Fibroblast of the aortic adventitia (primary cell): ENCODE measurements at places on chromosomes 4 and X. TPM values are rescaled to one million over a fixed set of nuclear protein-coding genes. Genes with fewer than 3 reads are reported as not detected.

MAGEC2 gene
- 0.09 TPM in 1 of 2 replicates, not detected in the other for total RNA-seq

PRSS12 gene
- total RNA-seq, result 4.7 and 27.1 TPM in 2 replicates

GUF1 gene
- total RNA-seq, result 21.9 and 28.5 TPM in 2 replicates

H2BW2 gene
- not detected in 2 replicates for total RNA-seq

IL2 gene
- not detected in 2 replicates for total RNA-seq

MID2 gene
- total RNA-seq, result 5.1 and 14.6 TPM in 2 replicates

ABHD18 gene
- 2.9 and 6.0 TPM in 2 replicates for total RNA-seq

GAGE12F gene
- not detected in 2 replicates for total RNA-seq

TBC1D14 gene
- 34.0 and 65.1 TPM in 2 replicates for total RNA-seq

AR gene
- total RNA-seq, result 4.8 and 6.3 TPM in 2 replicates

HSFX2 gene
- total RNA-seq, result 0.36 TPM in 1 of 2 replicates, not detected in the other

SULT1E1 gene
- 0.41 and 1.7 TPM in 2 replicates for total RNA-seq

SMIM14 gene
- total RNA-seq, result 121 and 122 TPM in 2 replicates

TMPRSS11B gene
- total RNA-seq, result not detected in 2 replicates

XG gene
- total RNA-seq, result 13.8 and 50.4 TPM in 2 replicates

SPANXN3 gene
- not detected in 2 replicates for total RNA-seq

HEPH gene
- 29.5 and 52.8 TPM in 2 replicates for total RNA-seq

TRPC5OS gene
- not detected in 2 replicates for total RNA-seq

RAB41 gene
- not detected in 2 replicates for total RNA-seq

TGIF2LX gene
- not detected in 2 replicates for total RNA-seq

MAGED4 gene
- total RNA-seq, result 13.7 and 14.7 TPM in 2 replicates

TRIML1 gene
- not detected in 2 replicates for total RNA-seq

HTN3 gene
- not detected in 2 replicates for total RNA-seq

F8A2 gene
- total RNA-seq, result not detected in 2 replicates

ADGRL3 gene
- under 0.01 and 7.9 TPM in 2 replicates for total RNA-seq

PAGE2 gene
- total RNA-seq, result not detected in 2 replicates

CHRDL1 gene
- total RNA-seq, result 1.2 and 4.0 TPM in 2 replicates

RASL11B gene
- 0.63 TPM in 1 of 2 replicates, not detected in the other for total RNA-seq

CXCL5 gene
- 0.36 and 2.2 TPM in 2 replicates for total RNA-seq

GATA1 gene
- not detected in 2 replicates for total RNA-seq

NAP1L3 gene
- total RNA-seq, result 12.4 and 15.8 TPM in 2 replicates

MAMLD1 gene
- total RNA-seq, result 0.49 and 1.9 TPM in 2 replicates

HPGD gene
- 2.7 TPM in 1 of 2 replicates, not detected in the other for total RNA-seq

PPM1K gene
- total RNA-seq, result 11.1 and 144 TPM in 2 replicates

H2BW1 gene
- not detected in 2 replicates for total RNA-seq

SLC10A6 gene
- 0.18 TPM in 1 of 2 replicates, not detected in the other for total RNA-seq

PDE6B gene
- total RNA-seq, result not detected in 2 replicates

HGFAC gene
- not detected in 2 replicates for total RNA-seq

CPZ gene
- 7.0 and 24.9 TPM in 2 replicates for total RNA-seq

WDFY3 gene
- total RNA-seq, result 26.8 and 86.9 TPM in 2 replicates

PABPC4L gene
- 2.2 and 2.6 TPM in 2 replicates for total RNA-seq

SMR3B gene
- not detected in 2 replicates for total RNA-seq

CHRNA9 gene
- 0.09 TPM in 1 of 2 replicates, not detected in the other for total RNA-seq

RAB9B gene
- total RNA-seq, result 1.9 and 2.6 TPM in 2 replicates

HHIP gene
- 3.8 and 16.0 TPM in 2 replicates for total RNA-seq

QRFPR gene
- total RNA-seq, result not detected in 2 replicates

SPATA4 gene
- 0.36 TPM in 1 of 2 replicates, not detected in the other for total RNA-seq

RHOXF2B gene
- not detected in 2 replicates for total RNA-seq

DUSP9 gene
- total RNA-seq, result not detected in 2 replicates

CENPVL2 gene
- 0.41 TPM in 1 of 2 replicates, not detected in the other for total RNA-seq

EVC2 gene
- total RNA-seq, result 15.5 and 17.1 TPM in 2 replicates

RAB33A gene
- 3.0 TPM in 1 of 2 replicates, not detected in the other for total RNA-seq

GC gene
- not detected in 2 replicates for total RNA-seq

STATH gene
- total RNA-seq, result 0.72 TPM in 1 of 2 replicates, not detected in the other
